ENCODE measurements at places on chromosomes 3 and 15.

- no peak for DNase-seq
These were observed 119.8 kb upstream of the LIPC start for GRCh38 chr15:58312031-58312430.

- DNase-seq, result no peak
These were observed 75.9 kb upstream of the CBLB start for GRCh38 chr3:105944721-105945120.

- DNase-seq, result no peak
These were observed 126.8 kb upstream of the ARHGEF3 start for GRCh38 chr3:56928379-56929068.

- no peak for DNase-seq
These were observed 2.3 kb upstream of the HRG start for GRCh38 chr3:186663361-186664118.

GRCh38 chr3:151085889-151086483 lies 522 bp downstream of the MED12L start:
- no peak for DNase-seq

GRCh38 chr15:60830479-60830878 lies 351.5 kb upstream of the ICE2 start:
- no peak for DNase-seq

DNA sequence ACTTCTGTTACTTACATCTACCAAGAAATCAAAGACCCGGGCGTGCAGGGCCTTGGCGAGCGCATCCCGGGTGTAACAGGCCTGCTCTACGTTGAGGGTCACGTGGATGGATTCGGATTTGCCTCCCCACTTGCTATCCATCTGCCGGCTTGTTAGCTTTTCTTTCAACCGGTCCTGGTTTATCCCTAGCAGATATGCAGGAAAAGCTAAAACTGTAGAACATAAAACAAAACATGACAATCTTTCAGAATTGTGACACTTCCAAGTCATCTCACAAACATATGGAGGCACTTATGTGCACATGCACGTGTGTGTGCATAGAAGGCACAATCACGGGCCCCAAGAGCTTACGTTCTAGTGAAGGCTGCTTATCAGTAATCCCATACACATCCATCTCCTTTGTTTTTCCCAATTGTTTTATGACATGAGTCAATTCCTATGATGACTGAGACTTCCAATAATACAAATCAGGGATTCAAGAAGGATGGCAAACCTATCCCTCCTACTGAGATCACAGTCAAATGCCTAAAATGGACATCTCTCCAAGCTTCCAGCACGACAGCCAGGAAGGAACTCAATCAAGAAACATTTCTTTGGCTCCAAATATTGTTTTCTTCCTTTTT lies 11.3 kb downstream of the LDHAL6B start:
- no peak for DNase-seq

DNA sequence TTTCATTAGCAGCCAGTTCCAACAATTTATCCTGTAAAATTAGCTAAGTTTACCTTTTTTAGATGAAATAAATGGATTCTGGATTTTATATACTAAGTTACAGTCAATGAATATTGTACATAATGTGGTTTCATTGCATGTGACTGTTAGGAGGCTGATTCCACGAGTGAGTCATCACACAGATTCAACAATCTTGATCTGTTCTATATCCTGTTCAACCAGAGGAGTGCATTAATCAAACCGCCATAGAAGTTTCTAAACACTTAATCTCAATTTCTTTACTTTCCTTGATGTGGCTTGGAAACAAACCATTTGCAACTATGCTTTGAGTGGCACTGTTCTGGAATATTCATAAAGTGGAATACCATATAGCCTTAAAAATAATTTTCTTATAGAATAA lies 15.3 kb downstream of the DNAJC13 start:
- DNase-seq, result no peak

- DNase-seq, result no peak
These were observed 153.2 kb upstream of the NR2F2 start for GRCh38 chr15:96177279-96177678.

GRCh38 chr3:197398286-197398878 lies 100.0 kb upstream of the DLG1 start:
- DNase-seq, result no peak

- DNase-seq, result no peak
These were observed 18.3 kb downstream of the TBC1D5 start for GRCh38 chr3:17724122-17724521.

GRCh38 chr3:191997093-191997492 lies 536.1 kb downstream of the PYDC2 start:
- no peak for DNase-seq

DNA sequence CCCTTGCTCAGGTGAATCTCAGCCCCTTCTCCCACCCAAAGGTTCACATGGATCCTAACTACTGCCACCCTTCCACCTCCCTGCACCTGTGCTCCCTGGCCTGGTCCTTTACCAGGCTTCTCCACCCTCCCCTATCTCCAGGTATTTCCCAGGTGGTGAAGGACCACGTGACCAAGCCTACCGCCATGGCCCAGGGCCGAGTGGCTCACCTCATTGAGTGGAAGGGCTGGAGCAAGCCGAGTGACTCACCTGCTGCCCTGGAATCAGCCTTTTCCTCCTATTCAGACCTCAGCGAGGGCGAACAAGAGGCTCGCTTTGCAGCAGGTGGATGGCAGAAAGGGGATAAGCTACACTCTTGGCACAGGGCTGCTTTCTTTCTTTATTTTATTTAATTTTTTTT lies 4.5 kb downstream of the FAM131A start:
- no peak for DNase-seq

DNA sequence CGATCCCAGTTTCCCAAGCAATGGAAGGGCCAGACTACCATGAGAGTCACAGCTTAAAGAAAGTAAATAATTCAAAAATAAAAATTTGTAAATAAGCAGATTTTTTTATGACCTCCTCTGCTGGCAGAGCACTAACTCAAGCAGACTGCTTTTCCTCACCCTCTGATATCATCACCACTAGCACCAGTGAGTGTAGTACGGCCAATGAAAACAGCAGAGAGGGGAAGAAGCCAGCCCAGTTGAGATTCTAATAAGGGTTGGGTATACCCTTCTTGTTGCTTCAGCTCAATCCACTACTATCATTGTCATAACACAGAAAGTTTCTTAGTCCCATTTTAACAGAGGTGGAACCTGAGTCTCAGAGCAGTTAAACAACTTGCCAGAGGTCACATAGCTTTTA lies 193.1 kb downstream of the ERC2 start:
- DNase-seq, result no peak

DNA sequence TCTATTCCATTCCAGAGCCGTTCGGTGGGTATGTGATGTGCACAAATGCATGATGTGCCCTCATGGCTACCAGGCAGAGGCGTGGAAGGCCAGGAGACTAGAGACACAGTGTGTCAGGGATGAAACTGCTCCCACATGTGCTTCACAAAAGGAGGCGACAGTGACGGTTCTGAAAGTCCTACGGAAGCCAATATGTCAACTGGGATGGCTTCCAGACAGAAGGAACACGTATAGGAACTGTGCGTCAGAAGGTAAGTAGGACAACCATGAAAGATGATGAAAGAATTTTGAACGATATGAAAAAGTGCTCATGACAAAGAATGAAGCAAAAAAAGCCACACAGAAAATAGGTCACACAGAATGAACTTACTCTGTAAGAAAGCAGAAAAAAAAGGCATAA lies 34.1 kb downstream of the GLB1 start:
- DNase-seq, result no peak

DNA sequence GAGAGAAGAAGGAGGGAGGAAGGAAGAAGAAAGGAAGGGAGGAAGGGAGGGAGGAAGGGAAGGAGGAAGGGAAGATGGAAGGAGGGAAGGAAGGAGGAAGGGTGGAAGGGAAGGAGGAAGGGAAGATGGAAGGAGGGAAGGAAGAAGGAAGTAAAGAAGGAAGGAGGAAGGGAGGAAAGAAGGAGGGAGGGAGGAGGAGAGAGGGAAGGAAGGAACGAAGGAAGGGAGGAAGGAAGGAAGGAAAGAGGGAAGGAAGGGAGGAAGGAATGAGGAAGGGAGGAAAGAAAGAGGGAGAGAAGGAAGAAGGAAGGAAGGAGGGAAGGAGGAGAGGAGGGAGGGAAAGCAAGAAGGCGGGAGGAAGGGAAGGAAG lies 31.8 kb upstream of the ALDH1L1 start:
- no peak for DNase-seq

GRCh38 chr3:178419071-178419470 lies 117.2 kb upstream of the KCNMB2 start:
- no peak for DNase-seq

DNA sequence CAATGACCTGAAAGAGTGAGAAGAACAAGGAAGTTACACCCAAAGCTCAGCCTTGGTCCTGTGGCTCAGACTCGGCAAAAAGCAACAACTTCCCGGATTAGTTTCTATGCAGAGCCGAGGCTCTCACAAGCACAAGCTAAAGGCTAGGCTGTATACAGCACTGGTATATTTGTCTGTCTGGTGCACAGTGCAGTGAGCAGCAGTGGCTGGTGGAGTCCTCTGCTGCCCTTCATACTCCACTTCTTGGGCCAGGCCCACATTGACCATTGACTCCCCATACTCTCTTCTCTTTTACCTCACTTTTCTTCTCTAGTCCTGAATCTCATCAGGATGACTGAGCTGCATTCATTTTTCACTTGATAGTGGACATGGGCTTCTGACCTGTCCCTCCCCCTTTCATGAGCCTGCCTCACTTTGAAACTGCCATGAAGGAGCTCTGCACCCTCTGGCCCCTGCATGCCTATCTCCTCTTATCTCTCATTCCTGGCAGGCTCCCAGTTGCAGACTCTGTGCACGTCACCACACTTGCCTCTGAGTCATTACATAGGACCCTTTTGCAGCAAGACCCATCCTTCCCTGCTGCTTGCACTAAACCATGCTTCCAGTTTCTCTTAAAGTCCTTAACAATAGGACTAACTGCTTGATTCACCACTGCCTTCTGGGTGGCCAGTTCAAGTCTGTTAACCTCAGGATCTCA lies 379.3 kb downstream of the NTRK3 start:
- DNase-seq, result no peak

DNA sequence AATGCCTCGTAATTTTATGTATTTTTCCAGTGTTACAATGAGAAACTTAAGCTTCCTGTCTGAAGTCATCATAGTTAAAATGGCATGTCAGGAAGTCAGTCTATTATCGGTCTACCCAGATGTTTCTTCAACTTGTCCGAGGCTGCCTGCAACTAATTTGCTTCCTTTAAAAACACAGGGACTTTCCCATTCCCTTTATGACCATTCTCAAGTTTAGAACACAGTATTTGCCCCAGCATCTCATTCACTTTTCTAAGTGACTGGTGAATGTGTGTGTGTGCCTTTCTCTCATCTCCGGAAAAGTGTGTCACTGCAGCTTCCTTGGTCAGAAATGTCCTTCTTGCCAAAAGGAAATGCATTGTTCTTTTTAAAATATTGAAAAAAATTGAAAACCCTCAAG lies 466.6 kb downstream of the RAP2B start:
- no peak for DNase-seq

DNA sequence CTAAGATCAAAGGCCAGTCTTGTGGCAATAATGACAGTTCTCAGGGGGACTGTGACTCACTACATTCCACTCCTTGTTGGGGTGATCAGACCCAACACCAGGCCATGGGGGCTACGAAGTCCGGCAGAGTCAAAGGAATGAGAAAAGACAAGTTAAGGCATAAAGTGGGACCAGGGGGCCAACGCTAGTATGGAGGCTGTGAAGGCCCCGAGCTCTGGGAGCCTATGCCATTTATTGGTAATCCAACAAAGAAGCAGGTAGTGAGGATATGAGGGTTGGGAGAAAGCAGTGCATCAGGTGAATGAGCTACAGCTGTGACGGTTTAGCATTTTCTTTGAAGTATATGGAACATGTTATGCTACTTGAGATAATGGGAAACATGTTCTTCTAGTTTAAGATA lies 104.4 kb upstream of the C2CD4B start:
- no peak for DNase-seq

GRCh38 chr3:175153595-175153994 lies 294.5 kb downstream of the NAALADL2 start:
- no peak for DNase-seq

- DNase-seq, result no peak
These were observed 19.1 kb downstream of the DNAJB8 start for GRCh38 chr3:128447561-128448013.

GRCh38 chr3:100209948-100210771 lies 50.6 kb upstream of the TBC1D23 start:
- no peak for DNase-seq

DNA sequence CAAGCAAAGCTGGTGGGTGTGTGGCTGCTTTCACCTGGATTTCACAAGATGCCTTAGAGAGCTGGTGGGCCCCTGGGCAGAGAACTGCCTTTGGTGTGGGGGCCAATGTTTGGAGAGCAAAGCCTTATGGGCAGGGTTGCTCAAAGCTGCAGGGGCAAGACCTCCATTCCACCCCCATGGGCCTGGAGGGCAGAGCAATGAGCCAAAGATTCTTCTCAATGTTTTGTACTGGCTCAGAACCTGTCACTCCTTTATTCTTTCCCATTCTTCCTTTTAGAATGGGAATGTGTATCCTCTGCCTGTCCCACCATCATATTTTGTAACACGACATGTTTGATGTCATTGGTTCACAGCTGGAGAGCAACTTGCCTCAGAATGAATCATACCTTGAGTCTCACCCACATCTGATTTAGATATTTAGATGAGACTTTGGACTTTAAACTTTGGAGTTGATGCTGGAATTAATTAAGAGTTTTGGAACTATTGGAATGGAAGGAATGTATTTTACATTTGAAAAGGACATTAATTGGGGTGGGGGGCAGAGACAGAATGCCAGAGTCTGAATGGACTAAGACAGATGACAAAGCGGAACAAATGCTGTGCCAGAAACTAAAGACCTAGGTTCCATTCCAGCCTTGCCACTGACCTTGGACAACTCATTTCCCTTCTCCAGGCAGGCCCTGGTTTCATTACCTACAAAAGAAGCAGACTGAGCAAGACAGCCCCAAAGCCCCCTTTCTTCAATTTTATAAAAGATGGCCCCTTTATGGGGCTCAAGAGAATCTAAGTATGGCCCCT lies 72.9 kb downstream of the DAPK2 start:
- DNase-seq, result no peak

DNA sequence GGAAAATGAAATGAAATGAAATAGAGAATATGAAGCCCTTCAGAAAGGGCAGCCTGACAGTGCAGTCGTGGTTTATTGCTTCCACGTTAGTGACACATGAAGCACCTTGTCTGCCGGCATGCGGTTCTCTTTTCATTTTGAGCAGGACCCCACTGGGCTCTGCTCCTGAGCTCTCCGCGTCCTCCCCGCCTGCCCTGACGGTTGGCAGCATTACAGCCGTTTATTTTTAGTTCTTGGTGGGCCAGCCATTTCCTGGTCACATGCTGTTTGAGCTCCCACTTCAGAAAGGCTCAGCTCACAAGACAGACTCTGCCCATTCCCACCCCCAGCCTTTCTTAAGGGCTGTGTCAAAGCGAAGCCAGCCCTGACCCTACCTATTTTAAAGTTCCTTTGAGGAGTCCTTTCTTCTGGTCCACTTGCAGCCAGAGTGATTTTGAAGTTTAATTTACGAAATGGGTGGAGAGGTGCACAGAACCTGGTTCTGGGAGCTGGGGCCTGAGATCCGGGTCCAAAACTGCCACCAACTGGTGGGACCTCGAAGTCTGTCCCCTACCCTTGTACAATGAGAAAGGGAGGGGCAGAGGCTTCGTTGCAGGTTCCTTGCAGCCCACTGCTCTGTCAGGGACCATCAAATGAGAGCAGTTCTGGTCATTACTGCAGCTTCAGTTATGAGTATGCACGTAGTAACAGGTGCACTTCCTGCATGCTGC lies 60.1 kb downstream of the MGLL start:
- DNase-seq, result no peak
